ENCODE measurements at places on chromosomes 16 and 17.
A peak's percentile ranks its signal among the peaks of the same experiment; 100 is the strongest.

DNA sequence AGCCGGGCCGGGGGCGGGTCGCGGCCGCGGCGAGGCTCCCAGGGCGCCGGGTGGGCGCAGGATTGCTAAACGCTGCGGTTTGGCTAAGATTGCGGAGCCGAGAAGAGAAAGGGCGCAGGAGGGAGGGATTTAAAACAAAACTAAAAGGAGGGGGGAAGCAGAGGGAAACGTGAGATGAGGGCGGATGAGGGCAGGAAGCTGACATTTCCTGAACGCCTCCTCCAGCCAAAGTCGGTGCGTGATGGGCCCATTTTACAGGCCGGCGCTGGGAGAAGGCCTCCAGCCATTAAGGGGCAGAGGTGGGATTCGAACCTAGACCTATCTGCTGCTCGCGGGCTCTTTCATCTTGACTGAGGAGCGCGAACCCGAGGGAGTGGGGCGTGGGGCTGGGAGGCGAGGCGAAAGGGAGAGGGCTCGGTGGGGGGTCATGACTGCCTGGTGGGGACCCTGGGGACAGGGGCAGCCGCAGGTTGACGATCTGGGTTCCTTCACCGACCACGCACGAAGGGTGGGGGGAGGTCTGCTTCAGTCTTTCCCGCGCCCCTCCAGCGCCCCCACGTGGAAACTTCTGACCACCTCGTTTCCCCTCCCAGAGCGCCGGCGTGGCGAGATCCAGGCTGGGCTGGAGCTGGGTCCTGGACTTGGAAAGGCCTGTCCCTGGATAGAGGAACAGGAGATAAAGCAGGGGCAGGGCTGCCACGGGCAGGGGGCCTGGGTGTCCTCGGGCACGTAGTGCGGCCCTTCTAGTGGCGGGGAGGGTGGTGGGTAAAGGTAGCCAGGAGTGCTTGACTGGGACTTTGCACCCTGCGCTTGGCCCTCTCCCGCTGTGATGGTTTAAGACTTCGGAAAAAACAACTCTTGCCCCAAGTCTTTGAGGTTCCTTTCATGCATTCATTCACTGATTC lies 3.8 kb upstream of the TAC4 start:
- peak; percentile 32 for DNase-seq

DNA sequence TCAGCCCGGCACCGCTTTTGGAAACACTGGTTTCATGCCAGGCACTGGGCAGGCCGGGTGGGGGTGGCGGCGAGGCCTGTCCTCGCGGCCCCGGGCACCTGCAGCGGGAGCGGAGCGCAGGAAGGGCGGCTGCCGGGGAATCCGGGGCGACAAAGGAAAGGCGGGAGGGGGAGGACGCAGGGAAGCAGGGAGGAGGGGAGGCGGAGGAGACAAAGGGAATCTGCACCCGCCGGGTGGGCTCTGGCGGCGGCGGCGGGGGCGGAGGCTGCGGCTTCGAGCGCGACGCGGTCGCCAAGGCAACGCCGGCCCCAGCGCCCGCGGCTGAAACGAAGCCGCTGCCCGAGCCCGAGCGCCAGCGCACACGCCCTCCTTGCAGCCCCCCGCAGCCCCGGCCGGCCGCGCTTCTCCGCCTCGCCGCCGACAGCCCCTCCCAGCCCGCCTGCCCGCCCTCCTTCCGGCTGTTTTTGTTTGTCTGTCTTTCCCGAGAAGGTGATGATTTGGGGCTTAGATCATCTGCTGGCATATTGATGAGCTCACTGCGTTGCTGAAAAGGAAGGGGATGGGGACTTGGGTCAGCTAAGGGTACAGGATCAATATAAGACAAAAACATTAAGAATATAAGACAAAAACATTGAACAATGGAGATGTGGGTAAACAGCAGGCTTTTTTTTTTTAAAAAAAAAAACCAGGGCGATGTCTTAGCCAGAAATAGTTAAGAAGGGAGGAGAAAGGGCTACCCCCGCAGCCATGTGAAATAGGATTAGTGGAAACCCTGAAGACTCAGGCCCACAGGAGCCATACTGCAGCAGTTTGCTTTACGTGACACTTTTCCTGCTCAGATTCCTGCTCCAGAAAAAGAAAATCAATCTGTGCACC lies 32.7 kb downstream of the CDK5R1 start:
- DNase-seq = no peak

GRCh38 chr16:84603140-84603816 lies 14.6 kb downstream of the COTL1 start:
- DNase-seq = no peak

DNA sequence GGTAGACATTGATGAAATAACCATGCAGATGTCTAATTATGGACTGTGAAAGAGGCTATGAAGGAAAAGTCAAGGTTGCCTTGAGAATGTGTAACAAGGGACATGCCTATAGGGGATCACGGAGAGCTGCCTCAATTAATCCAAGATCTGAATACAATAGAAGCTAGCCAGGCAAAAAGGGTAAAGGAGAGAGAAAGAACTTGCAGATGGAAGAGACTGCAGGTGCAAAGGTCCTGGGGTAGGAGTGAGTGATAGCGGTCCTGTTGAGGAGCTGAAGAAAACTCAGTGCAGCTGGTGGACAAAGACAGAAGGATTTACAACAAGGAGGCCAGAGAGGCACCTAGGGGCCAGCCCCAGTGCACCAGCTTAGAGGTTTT lies 15.9 kb upstream of the TNS4 start:
- no peak for DNase-seq

- no peak for DNase-seq
Measured at GRCh38 chr17:64148017-64148631, 18.2 kb upstream of the ERN1 start.

GRCh38 chr16:18833707-18834505 lies 32.6 kb upstream of the ARL6IP1 start:
- DNase-seq = no peak

DNA sequence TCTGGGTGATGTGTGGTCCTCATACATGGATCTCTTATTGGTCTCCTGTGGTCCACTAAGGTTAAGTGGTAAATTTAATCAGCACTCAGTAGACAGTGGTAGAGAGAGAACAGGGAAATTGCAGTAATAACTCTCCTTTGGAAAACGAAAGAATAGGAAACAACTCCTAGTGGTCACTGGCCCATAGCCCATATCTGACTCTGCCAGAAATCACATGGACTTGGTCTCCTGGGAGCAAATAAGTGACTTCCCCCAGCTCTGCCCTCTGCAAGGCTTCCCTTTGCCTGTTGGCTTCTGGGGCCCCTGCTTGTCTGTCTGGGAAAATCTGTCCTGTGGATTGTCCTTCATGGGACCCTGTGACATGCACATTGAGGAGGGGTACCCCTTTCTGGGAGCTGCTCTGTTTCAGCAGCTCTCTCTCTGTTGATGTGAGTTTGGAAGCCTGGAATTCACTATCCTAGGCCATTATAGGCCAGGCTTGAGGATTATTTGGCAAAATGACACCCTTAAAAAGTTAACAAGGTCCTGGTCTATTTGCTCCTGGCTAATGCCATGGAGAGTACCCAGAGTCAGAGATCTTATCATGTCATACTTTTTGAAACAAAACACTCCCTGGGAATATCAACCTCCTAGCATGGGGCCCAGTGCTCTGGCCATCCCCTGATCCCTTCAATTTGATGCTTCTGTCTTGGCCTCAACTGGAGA lies 58.0 kb upstream of the HNF1B start:
- DNase-seq = no peak

DNA sequence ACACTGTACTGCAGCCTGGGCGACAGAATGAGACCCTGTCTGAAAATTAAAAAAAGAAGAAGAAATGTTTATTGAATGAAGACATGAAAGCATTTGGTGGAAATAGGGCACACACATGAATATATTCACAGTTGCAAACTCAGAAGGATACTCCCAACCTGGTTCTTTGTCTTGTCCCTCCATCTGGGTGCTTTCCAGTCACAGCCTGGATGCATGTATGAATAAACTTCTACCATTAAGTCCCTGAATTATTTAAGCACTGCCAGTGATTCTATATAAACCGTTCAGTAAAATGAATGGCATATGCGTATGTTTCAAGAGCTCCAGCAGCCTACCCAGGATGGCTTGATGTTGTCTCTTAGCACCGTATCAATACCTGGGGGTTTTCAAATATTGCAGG lies 591.1 kb downstream of the WWOX start:
- DNase-seq = no peak

DNA sequence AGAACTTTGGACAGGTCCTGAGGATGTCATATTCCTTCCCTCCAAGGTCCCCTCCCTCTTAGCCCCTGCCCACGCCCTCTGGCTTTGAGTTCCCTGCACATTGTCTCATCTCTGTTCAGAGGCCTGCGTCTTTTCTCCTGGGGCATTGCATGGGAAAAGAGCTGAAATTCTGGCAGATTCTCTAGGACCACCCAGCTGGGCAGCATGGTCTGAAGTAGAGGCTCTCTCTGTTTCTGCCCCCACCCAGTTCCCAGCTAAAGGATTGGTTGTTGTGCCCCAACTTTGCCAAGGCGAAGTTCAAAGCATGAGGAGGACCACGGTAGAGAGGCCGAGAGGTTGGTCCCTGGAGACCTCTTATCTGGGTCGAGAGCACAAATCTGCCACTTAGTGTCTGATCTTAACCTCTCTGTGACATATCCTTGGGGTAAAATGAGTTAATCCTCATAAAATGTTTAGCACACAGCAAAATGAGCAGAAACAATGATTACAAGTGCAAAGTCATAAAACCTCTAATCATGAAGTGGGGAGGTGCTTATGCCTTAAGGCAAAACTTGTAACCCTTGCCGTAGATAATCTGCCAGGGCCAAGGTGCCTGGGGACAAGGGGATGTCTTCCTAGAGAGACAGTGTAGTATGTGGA lies 2.4 kb downstream of the ABAT start:
- DNase-seq = no peak

- no peak for DNase-seq
Measured at GRCh38 chr17:83074486-83075223, 4.8 kb upstream of the METRNL start.

DNA sequence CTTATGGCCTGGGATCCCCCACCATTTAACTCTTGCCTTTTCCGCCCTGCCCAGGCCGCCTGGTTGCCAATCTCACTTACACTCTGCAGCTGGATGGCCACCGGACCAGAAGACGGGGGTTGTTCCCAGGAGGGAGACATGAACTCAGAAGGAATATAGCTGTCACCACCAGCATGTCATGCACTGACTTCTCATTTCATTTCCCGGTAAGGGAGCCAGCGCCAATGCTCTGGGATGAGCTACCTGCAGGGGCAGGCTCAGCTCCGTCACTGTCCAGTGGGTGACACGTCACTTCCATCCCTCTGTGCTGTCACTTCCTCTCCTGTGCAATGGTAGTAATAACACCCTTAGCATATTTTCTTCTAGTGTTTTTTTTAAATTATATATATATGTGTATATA lies 26.7 kb downstream of the ITGAL start:
- DNase-seq = no peak

- DNase-seq = no peak
Measured at GRCh38 chr17:2184993-2185931, 118.3 kb downstream of the SMG6 start.

DNA sequence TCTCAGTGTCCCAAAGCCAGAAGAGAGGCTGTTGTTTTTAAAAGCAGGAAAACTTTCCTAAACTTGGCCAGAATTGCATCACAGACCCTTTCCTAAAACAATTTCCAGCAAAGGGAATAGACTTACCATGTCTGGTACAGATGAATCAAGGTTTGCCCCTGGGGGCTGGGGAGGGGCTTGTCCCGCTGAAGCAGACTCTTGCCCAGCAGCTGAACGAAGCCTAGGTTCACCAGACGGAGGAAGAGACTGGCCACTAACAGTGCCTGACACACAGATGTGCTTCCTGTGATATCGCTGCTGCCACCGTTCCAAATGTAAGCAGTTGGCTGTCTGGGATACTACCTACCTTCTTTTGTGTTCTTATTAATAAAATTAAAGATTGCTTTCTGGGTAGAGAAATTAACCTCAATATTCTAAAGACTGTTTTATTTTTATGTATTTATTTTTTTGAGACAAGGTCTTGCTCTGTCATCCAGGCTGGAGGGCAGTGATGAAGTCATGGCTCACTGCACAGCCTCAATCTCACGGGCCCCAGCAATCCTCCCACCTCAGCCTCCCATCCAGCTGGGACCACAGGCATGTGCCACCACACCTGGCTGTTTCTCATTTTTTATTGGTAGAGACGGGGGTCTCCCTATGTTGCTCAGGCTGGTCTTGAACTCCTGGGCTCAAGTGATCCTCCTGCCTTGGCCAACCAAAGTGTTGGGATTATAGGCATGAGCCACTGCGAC lies 13.5 kb downstream of the PRCD start:
- DNase-seq = no peak

DNA sequence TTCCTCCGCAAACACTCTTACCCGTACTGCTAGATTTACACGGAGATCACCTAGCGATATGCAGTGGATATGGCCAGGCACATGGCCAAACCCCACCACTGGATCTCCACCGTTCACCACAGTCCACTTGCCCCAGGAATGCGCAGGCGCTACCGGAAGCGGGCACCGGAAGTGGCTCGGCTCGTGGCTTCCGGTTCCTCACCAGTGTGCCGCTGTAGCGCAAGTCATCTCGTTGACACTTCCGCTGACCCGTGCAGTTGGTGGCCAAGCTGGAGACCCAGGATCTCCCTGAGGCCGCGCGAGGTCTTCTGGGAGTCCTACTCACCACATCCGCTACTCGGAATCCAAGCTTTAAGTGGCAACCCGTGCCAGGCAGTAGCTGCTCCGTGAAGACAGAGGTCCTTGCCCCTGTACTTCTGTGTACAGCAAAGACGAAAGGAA lies 11.5 kb downstream of the ZNF597 start:
- peak; percentile 27 for DNase-seq

DNA sequence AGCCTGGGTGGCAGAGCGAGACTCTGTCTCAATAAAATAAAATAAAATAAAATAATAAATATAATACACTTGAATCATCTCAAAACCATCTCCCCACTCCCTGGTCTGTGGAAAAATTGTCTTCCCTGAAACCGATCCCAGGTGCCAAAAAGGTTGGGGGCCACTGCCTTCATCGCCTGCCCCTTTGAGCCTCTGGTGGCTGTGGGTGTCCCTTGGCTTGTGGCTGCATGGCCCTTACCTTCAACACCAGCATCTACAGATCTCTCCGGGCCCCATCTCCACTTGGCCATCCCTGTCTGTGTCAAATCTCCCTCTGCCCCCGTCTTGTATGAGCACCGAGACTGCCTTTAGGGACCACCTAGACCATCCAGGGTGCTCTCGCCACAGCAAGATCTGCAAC lies 177.3 kb downstream of the SEC14L1 start:
- DNase-seq = no peak

GRCh38 chr16:56849690-56850680 lies 15.0 kb upstream of the SLC12A3 start:
- DNase-seq = no peak

DNA sequence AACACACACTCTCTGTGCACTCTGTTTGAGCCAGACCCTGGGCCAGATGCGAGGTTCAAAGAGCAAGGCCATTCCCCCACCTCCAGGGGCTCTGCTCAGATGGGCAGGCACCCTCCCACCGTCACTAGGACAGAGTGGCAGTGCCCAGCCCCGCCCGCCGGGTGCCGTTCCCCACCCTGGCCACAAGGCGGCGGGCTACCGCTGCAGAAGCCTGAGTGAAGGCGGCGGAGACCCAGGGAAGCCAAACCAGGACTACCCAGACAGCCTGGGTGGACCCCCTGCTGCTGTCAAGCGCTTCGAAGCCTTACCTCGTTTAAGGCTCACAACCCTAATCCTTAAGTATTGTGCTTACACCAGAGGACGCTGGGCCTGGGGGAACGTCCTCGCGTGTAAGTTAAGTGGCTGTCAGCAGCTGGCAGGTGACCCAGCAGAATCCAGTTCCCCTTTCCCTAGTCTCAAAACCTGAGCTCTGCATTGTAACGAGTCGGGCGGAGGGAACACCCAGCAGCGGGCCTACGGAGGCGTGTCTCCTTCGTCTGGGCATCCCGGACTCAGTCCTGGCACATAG lies 4.5 kb downstream of the ARHGAP27 start:
- peak; percentile 62 for DNase-seq

Data from activated naive CD8-positive, alpha-beta T cell treated with anti-CD3 and anti-CD28 coated beads, Interleukin-2, amount 50 U/mL, for 16 hours (primary cell).